ENCODE measurements at places on chromosomes 6 and 20.

GRCh38 chr6:133644548-133644891 is 244.4 kb upstream of the TCF21 start:
- DNase-seq: no peak

GRCh38 chr20:39825950-39826349 is 863.1 kb downstream of the MAFB start:
- DNase-seq: no peak

- DNase-seq: no peak
These were observed 42.0 kb downstream of the MDGA1 start for GRCh38 chr6:37655666-37656065.

GRCh38 chr20:8454137-8454712 is 322.2 kb downstream of the PLCB1 start:
- DNase-seq: no peak

DNA sequence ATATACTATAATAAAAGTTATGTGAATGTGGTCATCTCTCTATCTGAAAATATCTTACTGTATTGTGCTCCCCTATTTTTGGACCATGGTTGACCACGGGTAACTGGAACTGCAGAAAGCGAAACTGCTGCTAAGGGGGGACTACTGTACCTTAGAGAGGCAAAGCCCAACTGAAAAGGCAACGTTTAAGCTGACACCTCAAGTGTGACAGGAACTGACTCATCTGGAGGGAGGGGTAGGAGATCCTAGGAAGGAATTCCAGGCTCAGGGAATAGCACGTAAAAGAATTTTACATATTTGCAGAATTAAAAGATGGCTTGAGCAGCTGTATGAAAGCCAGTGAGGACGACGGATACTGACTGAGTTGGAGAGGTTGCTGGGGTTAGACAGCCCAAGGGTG is 34.8 kb downstream of the ELOVL2 start:
- no peak for DNase-seq

GRCh38 chr6:88004707-88005106 is 42.9 kb upstream of the SPACA1 start:
- DNase-seq: no peak

DNA sequence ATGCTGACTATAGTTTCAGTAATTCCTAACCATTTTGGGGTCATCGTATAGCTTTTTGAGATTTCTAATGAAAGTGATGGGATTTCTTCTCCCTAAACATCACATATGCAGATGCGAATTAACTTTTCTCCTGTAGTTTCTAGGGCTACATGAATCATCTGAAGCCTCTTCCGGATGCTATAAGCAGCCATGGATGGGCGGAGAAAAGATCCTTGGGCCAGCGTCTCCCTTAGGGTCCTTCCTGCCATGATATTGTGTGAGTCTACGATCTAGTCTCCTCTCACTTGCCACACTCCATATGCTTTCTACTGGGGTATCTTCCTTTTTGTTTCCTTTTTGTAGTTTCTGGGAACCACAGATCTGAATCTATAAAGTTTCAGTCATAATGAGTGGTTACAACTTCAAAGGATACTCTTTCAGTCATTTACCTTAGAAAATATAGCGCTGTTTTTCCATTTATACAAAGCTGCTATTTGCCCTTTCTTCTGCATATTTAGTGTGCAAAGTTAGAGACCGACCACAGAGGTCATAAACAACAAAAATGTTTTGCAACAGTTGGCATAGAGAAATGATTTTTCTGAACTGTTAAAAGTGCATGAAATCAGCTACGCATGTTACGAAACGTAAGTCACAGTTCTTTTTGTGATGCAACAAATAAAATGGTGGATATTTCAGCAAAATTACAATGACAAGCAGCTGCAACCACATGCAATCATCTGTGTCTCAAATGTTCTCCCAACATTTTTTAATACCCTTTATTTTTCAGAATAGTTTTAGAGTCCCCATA is 396.2 kb upstream of the SLC35B3 start:
- DNase-seq: no peak
